Muscle of back (tissue), 13 donors: ENCODE measurements at places on chromosomes 16 and 17. TPM values are rescaled to one million over a fixed set of nuclear protein-coding genes. Genes with fewer than 3 reads are reported as not detected.

- no peak for DNase-seq
These were observed 9.9 kb downstream of the RND2 start for GRCh38 chr17:43034894-43035293.

- DNase-seq = no peak
These were observed 21.9 kb upstream of the CAPN15 start for GRCh38 chr16:505479-506245.

DNA sequence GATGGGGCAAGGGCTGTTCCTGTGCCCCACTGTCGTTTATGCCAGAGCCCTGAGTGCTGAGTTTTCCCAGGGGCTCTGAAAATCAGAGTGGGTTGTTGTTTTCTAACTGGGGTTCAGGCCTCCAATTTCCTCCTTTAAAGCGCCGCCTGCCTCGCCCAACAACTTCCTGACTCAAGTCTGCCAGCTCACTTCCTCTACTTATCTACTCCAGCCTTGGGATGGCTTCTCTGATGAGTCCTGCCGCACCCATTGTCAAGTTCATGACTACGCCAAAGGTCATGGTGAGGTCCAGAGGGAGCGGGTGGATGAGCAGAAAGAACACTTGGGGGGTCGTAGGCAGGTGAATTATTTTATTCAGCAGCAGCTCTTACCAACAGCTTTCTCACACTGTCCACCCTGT, 104.7 kb downstream of the UTP18 start:
- no peak for DNase-seq

GRCh38 chr17:40350689-40351358, 13.7 kb downstream of the GJD3 start:
- DNase-seq = peak; percentile 62

DNA sequence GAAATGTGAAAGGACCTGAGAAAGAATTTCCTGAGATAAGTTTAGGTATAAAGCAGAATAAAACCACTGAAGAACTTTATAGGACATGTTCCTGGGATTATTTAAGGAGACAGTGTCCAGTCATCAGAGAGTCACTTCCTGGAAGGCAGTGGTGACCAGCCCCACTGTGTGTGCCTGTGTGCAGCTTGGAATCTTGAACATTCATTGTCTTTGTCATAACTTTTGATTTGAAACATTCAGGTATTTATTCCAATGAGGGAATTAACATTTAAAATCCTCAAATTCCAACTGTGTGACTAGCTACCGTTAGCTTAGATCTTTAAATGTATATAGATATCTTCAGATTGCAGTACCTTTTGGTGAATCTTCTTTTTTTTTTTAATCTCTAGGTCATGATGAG, 61.7 kb upstream of the MRC2 start:
- peak; percentile 70 for DNase-seq

GRCh38 chr17:65913326-65913850, 278.5 kb downstream of the CEP112 start:
- DNase-seq = peak; percentile 62

DNA sequence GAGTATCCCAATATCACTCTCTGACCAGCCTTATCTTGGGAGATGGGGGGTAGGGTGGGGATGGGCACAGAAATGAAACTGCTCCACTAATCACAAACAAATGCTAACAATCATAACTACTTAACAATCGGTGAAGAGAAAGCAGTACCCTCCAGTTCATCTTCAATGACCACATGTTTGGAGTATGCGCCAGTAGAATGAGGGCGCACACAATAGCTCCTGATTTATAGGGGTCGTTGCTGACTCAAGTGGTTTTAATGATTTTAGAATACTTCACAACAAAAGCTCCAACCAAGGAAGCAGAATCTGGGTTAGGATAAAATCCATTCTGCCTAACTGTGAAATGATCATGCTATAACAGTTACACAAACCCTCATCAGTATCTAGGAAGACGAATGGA, 184.4 kb downstream of the AATF start:
- DNase-seq = no peak

DNA sequence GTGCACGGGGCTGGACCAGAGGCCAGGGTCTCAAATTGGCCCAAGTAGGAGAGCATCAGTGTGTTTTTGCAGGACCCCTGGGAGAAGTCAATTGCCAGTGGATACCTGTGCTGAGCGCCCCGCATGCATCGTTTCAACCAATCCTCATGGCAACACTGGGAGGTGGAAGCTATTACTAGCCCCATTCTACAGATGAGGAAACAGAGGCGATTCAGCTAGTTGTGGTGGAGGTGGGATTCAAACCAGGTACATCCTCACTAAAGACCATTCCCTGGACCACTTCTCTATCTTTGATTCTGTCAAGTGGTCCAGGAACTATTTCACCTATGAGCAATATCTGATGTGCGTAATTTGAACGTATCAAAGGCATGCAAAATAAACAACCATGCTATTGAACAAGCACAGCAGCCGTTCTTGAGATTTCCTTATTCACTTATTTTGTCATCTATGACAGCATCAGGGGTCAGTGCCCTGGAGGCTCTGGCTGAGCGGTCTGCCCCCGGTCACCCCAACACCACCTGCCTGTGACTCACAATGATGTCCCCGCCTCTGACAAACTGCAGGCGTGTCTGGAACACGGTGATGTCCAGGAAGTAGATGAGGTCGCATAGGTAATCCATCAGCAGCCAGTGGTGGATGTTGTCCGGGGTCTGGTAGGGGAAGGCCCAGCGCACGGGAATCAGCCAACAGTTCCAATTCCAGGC, 54.0 kb downstream of the CNGB1 start:
- DNase-seq = no peak

- DNase-seq = no peak
These were observed 54.1 kb downstream of the RMI2 start for GRCh38 chr16:11399261-11399831.

DNA sequence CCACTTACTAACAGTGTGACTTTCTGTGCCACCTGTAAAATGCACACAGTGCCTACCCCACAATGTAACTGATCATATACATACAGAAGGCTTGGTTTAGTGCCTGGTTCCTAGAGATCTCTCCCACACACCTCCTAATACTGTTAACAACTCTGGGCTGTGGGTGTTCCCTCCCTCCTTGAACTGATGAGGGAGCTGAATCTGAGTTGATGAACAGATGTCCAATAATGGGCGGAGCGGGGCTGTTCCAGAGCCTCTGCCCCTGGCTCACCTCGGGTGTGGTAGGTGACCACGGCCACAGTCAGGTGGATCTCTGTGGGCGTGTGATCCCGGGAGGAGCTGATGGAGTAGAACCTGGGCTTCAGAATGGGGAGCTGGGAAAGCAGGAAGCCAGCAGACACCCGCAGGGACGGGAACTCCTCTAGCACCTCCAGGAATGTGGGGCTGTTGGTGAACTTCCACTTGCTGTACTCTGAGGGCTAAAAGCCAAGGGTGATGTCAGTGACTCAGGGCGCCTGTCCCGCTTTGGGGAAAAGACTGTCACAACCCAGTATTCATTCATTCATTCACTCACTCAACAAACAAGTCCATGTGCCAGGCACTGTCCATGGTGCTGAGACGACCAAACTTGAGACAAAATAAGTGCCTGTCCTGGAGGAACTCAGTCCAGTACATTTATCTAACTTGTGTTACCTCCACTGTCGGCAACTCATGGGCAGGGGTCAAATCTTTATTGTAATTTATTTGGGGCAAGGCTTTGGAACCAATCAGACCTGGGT, 37.6 kb downstream of the NOS2 start:
- peak; percentile 9 for DNase-seq

DNA sequence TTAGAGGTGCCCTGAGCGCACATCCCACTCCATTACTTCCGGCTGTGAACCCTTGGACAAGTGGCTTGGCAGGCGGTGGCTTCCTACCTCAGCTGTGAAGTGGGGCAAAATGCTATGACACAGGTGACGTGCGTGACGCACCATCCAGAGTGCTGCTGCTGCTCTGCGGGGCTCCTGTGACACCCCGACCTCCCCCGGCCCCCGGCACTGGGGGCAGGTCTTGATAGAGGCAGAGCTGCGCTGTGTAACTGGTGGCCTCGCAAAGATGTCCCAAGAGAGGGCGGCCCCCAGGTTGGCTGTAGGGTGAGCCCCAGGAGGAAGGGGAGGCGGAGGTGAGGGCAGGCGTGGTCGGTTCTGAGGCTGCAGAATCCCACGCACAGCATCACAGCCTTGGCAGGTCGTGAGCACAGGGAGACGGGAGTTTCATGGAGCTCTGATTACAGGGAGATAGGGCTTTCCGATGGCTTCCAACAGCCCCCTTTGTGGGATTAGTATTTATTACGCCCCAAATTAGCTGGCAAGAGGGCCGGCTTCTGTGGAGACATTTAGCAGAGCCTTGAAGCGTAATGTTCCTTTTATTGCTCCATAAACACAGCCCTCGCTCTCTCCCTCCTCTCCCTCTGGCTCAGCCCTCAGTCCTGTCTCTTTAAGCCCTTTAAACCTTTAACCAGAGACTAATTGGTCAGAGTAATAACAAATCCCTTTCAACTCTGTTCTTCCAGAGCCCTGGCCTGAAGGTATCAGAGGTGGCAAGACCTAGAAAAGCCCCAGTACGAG, 328.1 kb downstream of the C16orf95 start:
- DNase-seq = no peak

DNA sequence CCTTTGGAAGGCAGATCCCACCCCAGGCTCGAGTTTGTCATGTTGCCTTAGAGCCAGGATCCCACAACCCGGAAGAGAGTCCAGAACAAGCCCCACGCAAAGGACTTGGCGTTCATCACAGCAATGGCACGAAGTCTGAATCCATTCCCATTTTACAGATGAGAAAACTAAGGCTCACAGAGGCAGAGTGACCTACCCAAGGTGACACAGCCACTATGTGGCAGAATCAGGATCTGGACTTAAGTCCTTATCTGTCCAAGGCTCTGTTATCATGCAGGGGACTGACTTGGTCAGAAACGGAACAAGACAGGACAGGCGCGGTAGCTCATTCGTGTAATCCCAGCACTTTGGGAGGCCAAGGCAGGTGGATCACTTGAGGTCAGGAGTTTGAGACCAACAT, 86.5 kb downstream of the GSG1L start:
- DNase-seq = no peak

GRCh38 chr17:35641032-35641431, 53.9 kb downstream of the AP2B1 start:
- no peak for DNase-seq

DNA sequence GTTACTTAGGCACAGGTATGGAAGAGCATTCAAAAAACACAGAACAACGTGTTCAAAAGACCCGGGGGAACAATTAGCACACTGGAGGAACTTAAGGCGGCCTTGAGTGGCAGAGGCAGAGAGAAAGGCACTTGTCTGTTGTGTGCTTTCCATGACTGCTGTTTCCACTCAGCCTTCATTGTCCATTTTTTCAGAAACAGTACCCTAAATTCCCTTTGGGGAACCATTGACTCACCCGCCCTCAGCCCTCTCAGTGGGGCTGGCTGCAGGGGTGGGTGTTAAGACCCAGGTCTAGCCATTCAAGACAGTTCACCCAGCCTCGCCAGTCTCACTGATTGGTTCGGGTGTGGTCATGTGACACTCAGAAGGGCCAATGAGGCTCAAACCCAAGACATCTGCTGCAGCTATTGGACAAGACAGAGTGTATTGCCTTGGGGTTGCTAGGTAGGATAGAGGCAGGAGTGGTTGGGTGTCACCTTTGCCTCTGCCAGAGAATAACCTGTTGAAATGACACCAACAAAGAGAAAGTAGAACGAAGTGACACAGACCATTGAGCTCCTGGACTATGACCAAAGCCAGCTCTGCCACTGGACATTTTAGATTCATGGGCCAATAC, 19.6 kb upstream of the CEP20 start:
- DNase-seq = no peak

- no peak for DNase-seq
These were observed 57.9 kb downstream of the RTN4RL1 start for GRCh38 chr17:1967213-1967612.

DNA sequence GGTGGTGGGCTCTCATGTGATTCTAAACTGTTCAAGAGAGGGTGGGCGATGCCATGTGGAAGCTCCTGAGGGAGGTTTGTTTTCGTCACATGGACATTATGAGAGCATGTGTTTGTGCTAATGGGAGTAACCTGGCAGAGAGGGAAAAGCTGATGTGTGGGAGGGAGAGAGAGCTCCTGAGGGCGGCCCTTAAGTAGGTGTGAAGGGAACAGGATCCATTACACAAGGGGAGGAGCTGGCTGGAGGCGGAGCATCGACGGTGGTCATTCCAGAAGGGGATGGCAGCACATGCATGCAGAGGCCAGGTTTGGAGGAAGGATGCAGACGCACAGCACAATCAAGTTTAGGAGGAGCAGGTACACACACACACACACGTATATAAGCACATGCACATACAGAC, 197.5 kb downstream of the RPTOR start:
- DNase-seq = no peak

GRCh38 chr17:77038884-77039555, 101.7 kb upstream of the SEC14L1 start:
- DNase-seq = no peak

- DNase-seq = no peak
These were observed 26.6 kb downstream of the CNTNAP4 start for GRCh38 chr16:76303637-76304314.

DNA sequence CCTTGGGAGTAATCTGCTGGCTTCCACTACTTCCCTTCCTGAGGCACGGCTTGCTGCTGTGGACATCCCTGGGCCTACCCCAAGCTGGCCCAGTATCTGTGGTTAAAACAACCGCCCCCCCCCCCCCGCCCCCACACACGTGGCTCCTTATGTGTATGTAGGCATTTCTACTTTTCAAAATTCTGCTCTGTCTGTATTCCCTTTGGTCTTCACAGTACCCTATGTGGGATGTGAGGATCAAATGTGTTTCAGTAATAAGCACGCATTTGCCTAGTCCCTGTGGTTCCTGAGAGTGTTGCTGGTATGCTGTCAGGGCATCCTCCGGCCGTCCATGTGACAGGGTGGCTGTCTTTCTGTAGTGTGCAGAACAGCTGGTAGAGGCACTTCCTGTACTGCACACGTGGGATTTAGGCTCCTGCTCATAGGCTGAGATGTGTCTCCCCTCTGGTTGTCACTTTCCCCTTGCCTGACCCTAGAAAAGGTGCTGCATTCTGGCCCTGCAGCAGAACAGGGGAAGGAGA, 2.2 kb downstream of the NT5M start:
- no peak for DNase-seq

The SCNN1B gene
- 0.18 TPM for polyA plus RNA-seq

The AXIN1 gene
- polyA plus RNA-seq = 15.7 TPM

The PPP1R1B gene
- 2.5 TPM for polyA plus RNA-seq

The CDH1 gene
- polyA plus RNA-seq = 1.8 TPM

The KCNJ18 gene
- polyA plus RNA-seq = not detected

The DNAAF1 gene
- 0.39 TPM for polyA plus RNA-seq

The EFTUD2 gene
- polyA plus RNA-seq = 71.2 TPM

The TNFSF13 gene
- 2.8 TPM for polyA plus RNA-seq

The NXN gene
- polyA plus RNA-seq = 51.6 TPM
